ENCODE measurements at places on chromosomes 4 and X. TPM values are rescaled to one million over a fixed set of nuclear protein-coding genes. Genes with fewer than 3 reads are reported as not detected.

DNA sequence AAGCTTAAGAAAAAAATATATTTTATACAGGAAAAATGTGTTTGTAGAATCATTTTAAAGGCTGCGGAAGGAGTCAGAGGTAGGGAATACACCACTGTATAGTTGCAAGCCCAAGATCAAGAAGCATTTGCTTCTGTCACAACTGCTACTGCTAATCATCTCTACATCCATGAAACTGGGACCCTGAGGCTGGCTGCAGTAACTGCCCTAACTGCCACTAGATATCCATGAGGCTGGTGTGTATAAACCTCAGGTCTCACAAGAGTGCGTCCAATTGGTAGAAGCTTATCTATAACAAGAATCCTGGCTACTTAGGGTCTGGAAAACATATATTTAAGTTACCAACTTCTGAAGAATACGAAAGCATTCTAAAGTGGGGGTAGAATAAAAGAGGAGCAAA lies 69.1 kb downstream of the RXFP1 start:
- DNase-seq = no peak

DNA sequence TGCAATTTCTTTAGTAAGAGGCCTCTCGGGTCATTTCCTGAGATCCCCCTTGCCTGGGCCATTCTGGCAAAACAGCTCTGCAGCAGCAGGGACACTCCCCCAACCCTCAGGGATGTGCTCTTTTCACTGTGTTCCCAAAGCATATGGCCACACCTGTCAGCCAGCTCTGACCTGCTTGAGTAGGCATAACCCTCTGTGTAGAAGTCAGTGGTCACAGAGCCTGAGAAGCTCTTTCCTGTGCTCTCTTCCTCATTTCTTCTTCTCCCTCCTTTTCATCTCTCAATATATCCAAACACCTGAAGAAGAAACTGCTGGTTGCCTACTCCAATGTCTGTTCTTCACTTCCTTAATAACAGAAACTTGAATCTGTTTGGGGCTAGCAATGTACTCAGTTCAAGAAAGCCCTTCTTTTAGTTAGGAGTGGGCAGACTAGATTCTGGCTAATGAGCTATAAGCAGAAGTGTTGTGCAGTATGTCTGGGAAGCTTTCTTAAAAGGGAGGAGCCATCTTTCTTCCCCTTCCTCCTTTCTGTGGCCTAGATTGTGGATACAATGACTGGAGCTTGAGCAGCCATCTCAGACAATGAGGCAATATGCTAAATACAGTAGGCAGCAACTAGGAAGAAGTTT lies 73.3 kb downstream of the PRPS1 start:
- no peak for DNase-seq

GRCh38 chr4:179631321-179631720 lies 2189.1 kb upstream of the AGA start:
- DNase-seq = no peak

DNA sequence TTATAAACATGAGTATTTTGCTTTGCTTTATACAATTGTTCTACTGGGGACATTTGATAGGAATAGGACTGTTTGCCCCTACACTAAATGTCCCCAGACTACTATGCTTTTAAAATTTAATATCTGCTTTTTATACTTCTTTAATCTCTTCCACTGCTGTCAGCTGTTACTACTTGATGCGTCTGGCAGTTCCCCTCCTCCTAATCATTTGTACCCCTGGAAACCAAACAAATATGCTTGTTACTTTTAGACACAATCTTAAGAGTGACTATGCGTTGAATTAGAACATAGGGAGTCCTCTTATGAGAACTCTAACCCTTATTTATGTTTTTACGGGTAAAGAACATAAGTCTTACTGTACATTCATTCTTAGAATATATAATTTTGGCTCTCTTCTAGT lies 145.7 kb downstream of the EDA start:
- DNase-seq = no peak

GRCh38 chrX:720825-721224 lies 90.2 kb downstream of the SHOX start:
- DNase-seq = no peak

GRCh38 chrX:38868941-38869401 lies 67.7 kb downstream of the MID1IP1 start:
- peak; percentile 11 for DNase-seq

DNA sequence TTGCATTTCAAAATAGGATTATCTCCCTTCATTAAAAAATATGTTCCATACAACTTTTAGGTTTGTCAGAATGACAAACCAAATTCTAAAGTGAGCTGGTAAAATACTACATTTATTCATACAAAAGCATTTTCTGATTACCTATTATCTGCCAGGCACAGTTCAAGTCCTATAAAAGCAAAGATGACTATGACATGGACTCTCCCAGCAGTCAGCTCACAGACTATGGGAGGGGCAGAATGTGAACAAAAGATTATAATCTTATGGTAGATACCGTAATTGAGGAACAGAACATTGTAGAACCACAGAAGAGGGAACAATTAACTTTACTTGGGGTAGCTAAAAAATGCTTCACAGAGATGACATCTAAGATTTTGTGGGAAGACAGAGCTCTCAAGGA lies 12.4 kb downstream of the PAQR3 start:
- DNase-seq = no peak

GRCh38 chrX:21738950-21739287 lies 19.0 kb downstream of the SMPX start:
- no peak for DNase-seq

DNA sequence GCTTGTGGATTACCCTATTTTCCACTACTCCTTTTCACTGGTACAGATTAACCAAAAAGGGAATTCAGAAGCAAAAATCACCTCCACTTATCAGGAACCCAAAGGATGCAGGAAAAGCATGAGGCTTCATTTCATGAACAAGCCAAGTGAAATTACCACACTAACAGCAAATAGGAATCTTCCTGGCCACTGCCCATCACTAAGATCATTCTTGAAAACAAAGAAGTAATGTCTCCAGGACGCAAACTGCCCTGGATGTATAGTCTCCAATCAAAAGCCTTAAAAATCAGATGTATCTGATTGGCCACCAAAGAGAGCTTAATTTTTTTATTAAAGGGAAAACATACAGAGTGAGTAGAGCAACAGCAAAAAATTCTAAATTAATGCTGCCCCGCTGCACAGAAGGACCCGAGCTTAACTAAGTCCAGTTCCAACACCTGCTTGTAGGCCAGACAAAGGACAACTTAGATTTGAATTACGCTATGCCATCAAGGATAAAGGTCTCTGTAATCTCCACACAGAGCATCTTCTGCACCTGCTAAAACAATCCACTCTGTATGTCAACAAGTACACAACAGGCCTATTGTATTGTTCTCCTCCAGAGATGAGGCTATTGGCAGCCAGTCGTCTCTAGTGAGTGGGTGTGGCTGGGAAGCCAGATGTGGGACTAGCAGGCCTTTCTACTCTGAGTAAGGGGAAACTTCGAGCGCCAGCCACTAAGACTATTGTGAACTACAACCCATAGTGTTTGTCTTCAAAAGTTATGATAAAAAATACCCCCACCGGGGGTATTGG lies 12.4 kb downstream of the ZDHHC9 start:
- no peak for DNase-seq

DNA sequence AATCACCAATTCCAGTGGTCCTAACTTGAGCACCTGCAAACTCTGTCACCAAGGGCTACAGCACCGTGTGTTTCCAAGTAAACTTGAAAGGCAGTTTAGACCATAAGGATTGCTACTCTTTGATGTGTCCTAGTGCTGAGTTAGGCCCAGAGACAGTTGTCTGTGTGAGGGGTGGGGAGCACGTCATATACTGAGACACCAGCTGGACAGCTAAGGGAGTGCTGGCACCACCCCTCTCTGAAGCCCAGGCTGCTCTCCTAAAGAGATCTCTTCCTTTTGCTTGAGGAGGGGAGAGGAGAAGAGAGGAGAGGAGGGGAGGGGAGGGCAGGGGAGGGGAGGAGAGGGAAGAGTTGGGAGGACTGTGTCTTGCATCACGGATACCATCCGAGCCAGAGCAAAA lies 218.7 kb upstream of the TACR3 start:
- DNase-seq = no peak

- DNase-seq = no peak
These were observed 536.3 kb downstream of the IQCM start for GRCh38 chr4:149279331-149279730.

DNA sequence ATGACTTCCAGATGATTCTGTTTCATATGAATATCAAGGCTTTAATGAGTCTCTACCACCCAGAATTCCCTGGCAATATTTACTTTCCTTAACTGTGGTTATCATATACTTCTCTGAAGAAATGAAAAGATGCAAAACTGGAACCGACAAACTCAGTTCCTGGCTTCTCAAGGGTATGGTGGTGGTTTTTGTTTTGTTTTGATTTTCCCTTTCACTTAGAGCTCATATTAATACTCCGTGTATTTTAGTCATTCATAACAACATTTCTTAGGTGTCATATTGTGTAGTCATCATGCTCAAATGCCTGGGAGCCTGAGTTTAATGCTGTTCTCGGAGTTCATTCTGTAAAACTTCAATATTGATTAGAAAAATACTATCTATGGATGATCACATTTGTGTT lies 665 bp downstream of the TRPC5OS start:
- DNase-seq = no peak

- no peak for DNase-seq
These were observed 54.6 kb upstream of the GUCY1A1 start for GRCh38 chr4:155612074-155612473.

GRCh38 chrX:74262452-74263209 lies 41.3 kb upstream of the ZCCHC13 start:
- DNase-seq = no peak

DNA sequence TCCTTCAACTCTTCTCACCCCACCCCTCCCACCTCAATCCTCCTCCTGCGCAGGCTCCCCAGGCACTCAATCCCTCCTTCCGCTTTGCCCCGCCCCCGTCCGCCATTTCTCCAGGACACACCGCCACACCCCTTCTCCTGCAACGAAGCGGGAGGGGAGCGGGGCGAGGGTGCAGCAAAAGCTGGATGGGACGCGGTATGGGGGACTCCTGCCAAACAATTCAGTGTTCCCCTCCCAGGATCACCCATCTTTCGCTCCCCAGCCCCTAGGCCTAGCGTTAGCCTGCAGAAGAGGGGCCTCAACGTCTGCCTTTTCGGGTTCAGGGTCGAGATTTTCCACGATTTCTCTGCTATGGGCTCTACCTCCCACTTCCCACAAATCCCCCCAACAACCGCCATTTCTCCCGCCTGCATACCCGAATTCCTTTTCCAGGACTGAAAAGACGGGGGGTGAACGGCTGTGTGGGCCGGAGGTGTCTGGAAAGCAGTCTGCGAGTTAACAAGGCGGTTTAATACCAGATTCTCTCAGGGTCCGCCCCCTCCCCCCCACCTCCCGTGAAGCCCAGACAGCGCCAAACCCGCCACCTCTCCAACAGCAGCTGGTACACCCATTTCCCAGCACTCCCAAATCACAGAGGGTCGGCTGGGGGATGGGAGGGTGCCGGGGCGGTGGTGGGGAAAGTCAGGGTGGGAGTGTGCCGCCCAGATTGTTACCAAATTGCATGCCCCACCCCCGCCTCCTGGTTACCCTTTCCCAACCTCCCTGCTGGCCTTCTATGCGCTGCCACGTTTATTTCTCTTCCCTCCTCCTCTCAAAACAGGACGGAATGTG lies 774 bp downstream of the ARMCX2 start:
- peak; percentile 9 for DNase-seq

DNA sequence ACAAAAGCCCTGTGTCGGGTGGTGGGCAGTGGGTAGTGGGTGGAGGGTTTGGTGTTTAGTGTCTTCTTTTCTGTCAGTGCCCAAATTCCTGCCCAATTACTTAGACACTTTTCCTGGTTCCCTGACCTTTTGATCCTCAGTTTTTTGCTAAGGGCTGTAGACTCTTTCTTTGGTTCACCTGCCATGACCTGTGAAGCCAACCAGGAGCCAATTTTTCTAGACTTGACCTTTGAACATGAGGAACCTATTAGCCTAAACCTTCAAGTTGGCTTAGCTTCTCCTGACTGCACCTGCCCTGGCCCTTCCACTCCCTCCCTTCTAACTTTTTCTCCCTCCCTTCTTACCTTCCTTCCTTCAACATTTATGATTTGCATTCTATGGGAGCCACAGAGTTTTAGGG lies 94.5 kb downstream of the MID1IP1 start:
- DNase-seq = no peak

- DNase-seq = no peak
These were observed 344.5 kb upstream of the PPARGC1A start for GRCh38 chr4:24234288-24234848.

DNA sequence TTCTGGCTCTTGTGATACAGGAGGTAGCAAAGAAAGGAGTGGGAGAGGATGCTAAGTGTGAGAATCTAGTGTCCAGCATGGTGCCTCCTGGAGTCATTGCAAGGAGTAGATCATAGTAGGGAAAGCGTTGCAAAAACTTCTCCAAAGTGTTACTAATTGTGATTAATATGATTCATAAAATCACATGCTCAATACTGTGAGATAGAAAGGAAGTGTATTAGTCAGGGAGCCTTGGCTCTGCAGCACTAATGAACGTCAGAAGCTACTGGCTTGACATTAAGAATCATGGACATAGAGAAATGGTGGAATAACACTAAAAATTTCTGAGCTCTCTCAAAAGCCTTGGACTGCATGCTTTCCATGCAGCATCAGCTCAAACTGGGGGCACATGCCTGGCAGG lies 299.1 kb downstream of the EVC2 start:
- no peak for DNase-seq

DNA sequence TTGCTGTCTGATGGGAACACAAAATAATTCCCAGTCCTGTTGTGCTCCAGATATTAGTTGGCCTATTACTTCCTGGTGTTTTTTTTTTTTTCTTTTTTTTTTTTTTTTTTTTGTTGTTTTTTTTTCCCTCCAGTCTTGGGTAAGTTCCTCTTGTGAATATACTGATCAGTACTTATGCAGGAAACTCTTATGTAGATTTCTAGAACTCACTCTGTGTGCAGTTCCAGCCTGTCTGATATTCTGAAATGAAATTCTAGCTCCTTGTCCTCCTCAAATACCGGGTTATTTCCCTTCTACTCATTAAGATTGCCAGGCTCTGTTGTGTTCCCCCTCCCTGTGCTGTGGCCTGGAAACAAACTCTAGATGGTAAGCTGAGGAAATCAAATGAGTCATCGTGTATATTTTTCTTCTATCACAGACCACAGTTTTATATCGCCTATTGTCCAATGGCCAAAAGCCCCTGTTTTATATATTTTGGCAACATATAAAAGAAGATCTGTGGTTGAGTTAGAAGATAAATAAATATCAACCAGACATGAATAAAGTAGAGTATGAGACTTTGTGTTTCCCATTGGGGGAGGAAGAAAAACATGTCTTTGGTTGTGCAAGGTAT lies 124.3 kb upstream of the UGT8 start:
- peak; percentile 0 for DNase-seq

- DNase-seq = no peak
These were observed 113.7 kb upstream of the TSPAN5 start for GRCh38 chr4:98771959-98772632.

The NXF2B gene
- 0.29 TPM for total RNA-seq

The FAM9B gene
- not detected for total RNA-seq

The FGF13 gene
- total RNA-seq = not detected

The C4orf51 gene
- not detected for total RNA-seq

The TMEM165 gene
- total RNA-seq = 109 TPM

The GLOD5 gene
- not detected for total RNA-seq

The CXorf49 gene
- not detected for total RNA-seq

The STOX2 gene
- total RNA-seq = 3.4 TPM

The FAM199X gene
- total RNA-seq = 18.5 TPM

The BTK gene
- not detected for total RNA-seq

The TCEANC gene
- total RNA-seq = 3.0 TPM

All from A172 (cell line).